Fibroblast of skin of right quadriceps (primary cell): ENCODE measurements at places on chromosomes 7 and 10.

GRCh38 chr10:132363921-132364593, 32.1 kb downstream of the LRRC27 start:
- DNase-seq: no peak

DNA sequence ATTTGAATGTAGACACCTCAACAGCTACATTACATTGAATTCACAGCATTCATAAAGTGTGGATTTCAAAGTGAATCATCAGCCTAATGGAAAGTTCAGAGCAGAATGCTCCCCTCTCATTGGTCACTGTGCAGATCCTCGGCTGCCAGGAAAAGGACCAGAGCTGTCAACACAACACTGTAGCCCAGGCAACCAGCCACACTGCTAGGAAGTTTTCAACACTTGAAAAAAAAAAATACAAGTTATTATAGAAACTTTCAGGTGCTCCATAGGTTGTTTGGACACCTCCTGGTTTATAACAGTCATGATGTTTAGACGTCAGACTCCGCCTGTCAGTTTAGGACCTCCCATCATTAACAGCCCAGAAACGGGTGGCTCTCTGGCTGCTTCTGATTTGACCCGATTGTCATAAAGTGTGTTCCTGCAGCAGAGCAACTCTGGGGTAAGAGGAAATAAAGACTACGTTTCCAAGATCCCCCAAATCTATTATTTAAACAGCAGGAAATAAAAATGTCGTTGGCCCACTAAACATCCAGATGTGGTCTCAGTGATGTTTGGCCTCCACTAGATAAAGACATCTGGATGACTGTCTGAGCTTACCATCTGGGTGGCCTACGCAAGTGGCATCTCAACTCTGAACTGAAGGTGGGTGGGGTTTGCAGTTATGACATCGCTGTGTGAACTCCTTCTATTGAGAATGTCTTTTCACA, 117.4 kb downstream of the CABCOCO1 start:
- peak; percentile 93 for DNase-seq

DNA sequence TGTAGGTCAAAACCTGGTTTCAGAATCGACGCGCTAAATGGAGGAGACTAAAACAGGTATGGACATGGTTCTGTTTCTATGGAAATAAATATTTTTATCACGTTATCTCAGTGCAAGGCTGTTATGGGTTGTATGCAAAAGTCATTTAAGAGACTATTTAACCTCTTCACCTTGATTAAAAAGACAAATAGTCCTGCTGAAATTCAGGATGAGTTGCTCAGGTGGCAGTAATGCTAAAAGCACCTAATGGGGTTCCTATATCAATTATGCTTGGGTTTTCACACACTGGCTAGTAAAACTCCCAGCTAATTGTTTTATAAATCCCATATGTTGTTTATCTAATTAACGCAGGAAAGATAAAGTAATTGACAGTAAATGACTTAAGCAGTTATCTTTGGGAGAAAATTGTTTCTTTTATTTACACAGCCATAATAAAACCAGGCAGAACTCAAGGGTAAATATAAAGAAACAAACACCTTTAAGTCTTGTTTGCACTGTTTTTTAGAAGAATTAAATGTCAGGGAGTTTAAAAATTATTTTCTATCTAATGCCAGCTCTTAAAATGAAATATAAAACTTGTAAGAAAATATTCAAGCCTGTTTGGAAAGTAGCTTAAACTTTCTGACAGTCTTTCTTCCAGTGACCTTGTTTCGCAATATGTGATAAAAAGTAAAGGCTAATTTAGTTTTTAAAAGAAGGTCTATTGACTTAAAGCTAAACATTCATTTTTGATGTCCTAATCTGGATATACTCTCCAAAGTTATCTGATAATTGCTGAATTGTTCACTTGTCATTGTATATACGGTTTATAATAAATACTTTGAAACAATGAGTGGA, 3.2 kb downstream of the HHEX start:
- DNase-seq: no peak

- no peak for DNase-seq
These were observed 302.3 kb upstream of the AUTS2 start for GRCh38 chr7:69295977-69296376.

DNA sequence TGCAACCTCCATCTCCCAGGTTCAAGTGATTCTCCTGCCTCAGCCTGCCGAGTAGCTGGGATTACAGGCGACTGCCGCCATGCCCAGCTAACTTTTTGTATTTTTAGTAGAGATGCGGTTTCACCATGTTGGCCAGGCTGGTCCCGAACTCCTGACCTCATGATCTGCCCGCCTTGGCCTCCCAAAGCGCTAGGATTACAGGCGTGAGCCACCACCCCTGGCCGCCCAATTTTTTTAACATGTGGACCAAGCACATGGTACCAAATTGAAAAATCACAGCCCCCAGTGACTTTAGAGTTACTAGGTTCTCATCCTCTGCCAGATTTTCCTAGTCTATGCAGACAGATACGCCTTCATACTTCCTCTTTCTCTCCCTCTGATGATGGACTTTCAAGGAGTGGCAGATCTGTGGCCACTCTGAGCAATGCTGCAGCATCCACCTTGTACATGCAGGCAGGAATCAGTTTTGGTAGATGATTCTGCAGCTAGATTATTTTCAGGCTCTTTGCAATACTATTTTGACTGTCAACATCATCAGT, 34.0 kb upstream of the EZH2 start:
- DNase-seq: no peak

- DNase-seq: no peak
These were observed 148.3 kb upstream of the TCF7L2 start for GRCh38 chr10:112801748-112802147.

DNA sequence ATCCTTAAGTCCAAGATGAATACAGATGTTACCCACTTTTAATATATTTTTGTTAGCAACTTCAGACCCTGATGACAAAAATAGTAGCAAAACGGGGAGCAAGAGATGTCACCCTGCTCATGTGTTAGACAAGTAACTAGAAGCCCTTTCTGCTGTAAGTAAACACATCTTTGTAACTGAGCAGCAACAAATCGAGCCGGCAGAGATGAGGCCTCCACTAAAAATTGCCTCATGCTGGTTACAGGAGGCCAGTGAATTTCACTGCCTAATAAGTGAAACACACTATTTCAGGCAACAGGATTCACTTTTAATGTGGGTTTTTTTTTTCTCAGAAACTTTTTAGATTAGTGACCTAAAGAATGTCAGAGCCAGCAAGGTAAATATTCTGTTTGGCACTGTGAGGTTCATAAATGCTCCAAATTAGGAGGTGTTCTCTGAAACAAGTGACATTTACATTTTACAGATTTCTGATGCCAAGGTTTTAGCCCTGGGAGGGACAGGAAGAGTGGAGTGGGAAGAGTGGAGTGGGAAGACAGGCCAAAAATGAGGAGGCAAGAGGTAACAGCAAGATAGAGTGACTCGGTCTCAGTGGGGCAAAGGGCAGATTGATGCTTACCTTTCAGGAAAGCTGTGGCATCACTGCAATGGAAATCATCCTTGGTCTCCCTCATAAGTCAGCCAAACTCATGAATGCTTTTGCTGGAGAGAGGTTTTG, 53.6 kb upstream of the LRRC17 start:
- DNase-seq: no peak
